ENCODE measurements at places on chromosomes 7 and 10.
A peak's percentile ranks its signal among the peaks of the same experiment; 100 is the strongest.

GRCh38 chr10:3217301-3217700 lies 44.7 kb upstream of the PITRM1 start:
- DNase-seq: no peak

DNA sequence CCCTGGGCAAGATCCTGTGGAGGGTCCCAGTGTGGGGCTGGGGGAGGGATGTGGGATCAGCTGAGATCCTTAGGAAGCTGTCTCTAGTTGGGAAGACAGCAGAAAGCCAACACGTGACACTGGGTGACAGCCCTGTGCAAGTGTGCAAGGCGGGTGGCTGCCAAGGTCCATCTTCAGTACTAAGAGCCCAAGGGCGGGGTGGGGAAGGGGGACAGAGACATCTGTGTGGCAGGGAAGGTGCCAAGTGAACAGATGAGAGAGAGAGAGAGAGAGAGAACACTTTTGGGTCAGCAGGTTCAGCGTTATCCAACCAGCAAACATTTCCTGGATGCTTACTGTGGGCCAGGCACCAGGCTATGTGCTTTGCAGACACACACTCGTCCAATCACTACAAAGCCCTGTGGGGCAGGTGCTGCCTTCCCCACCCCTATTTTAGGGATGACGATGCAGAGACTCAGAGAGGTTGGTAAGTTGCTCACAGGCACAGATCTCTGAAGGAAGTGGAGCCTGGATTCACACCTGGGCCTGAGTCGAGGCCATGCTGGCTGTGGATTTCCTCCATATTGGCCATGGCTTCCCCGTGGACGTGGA lies 135.7 kb downstream of the GRK5 start:
- no peak for DNase-seq

- DNase-seq: peak; percentile 56
These were observed 64.5 kb downstream of the MCMBP start for GRCh38 chr10:119807960-119808697.

DNA sequence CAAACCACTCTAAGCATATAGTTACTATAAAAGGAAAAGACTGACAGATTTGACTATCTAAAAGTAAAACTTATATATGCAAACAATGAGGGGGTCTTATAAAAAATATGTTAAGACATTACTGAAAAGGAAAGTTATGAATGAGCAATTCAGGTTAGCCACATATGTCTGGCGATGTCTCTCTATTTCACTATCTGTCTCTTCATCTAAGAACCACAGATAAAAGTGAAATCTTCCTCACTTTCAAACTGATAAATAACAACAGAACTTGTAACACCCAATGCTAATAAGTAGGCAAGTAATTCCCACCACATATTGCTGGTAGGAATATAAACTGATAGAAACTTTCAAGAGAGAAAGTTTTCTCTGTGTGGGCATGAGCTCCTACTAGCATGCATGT lies 138.2 kb downstream of the CHCHD3 start:
- DNase-seq: peak; percentile 31

GRCh38 chr7:101402081-101402779 lies 39.6 kb downstream of the COL26A1 start:
- no peak for DNase-seq

DNA sequence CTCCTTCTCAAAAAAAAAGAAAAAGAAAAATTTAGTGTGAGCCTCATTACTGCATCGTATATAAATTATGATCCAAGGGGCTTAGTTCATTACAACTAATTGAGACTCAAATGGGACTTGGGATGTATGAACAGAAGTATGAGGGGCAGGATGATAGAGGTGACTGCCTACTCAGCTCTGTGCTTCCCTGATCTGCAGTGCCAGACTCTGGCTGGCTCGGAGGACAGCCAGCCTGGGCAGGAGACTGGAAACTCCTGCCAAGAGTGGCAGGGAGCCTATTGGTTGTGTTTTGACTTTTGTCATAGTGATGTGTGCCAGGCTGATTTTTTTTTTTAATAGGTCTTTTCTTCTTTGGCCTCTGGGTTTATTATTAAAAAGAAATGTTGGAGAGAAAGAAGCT lies 73.8 kb upstream of the GTF2IRD1 start:
- no peak for DNase-seq

DNA sequence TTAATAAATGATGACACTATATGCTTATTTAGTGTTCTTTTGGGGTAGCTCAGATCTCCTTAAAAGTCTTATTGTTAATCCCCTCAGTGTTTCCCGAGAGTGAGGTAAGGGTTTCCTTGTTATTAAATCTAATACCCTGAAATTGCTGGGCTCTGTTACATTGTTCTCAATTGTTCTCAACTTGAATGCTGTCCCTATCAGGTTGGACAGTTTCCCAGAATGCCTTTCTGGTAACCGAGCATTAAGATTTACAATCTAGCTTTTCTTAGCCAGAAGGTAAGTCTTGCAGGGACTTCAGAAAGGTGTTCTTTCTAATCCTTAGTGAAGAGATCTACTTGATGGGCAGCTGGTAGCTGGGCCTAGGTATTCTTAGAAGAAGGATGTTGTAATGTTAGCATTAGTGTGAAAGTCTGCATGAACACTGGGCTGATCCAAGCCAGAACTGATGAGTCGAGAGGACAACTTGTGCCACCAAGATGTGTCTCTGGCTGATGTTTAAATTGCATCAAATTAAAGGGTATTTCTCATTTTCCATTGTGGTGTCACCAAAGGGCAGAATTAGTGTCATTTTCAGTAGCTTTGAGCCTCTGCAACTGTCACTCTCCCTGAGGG lies 89.9 kb downstream of the SND1 start:
- DNase-seq: no peak

DNA sequence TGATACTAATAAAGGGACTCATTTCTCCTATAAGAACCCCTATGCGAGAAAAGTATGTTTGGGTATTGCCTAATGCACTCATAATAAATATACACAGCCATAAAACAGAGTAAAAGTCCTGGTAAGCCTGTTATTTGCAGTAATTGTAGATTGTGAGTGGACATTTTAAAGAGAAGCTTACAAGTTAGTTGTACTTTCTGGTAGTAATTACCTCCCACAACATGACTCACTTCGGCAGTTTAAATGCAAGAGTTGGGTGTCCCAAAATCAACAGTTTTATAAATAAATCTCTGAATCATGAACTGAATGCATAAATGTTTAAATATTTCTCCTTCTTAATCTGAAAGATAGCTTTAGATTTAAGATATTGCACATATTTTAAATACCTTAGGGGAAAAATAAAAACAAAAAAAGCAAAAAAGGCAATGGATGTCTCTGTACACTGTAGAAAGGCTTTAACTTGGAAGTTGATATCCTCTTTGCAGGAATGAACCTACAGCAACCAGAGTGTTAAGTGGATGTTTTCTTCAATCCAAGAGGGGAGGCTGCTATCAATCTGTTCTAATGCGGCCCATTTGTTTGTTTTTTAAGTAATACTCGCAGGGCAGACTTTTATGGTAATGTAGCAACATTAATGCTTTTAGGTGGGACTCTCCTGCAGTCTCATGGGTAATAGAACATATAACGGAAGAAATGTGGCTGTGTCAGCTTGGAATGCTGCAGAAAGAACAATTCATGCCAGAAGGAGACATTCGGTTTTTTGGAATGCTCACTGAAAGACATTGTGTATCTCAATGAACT lies 57.3 kb upstream of the ZEB1 start:
- no peak for DNase-seq

DNA sequence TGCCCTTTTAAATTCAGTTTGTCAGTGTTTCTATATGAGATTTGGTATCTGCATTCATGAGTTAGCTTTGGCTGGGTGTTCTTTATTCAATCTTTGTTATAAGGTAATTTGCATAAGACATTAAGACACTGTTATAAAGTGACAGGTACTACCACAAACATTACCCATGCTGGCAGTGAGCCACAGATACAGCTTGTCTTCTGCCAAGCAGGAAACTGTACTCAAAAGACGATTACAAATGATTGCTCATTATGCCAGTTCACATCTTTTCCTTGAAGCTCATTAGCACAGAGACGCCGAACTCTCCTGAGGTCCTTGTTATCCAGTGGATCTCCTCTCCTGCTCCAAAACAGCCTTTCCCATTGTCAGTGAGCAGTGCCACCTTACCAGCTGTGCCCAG lies 30.4 kb downstream of the AMPH start:
- DNase-seq: no peak

- no peak for DNase-seq
These were observed 44.5 kb upstream of the MNX1 start for GRCh38 chr7:157054927-157055326.

DNA sequence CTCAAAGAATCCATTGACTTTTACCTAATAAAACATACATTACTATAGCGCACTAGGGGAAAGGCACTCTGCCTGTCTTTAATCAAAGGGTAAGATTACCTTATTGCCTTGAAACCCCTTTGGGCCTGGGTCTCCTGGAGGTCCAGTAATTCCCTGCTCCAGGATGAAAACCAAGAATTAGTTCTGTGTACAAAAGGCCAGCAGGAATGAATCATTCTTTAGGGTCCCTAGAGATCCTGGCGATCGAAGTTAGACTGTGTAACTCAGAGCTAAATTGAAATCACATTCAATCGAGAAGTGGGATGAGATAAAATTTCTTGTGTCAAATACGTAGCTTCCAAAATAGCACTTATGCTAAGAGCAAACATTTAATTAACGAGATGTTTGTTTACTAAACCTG lies 29.8 kb downstream of the COL28A1 start:
- no peak for DNase-seq

DNA sequence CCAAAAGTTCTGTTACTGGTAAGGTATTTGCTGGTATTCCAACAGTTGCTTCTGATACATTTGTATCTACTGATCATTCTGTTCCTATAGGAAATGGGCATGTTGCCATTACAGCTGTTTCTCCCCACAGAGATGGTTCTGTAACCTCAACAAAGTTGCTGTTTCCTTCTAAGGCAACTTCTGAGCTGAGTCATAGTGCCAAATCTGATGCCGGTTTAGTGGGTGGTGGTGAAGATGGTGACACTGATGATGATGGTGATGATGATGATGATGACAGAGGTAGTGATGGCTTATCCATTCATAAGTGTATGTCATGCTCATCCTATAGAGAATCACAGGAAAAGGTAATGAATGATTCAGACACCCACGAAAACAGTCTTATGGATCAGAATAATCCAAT lies 131.0 kb downstream of the AASS start:
- DNase-seq: peak; percentile 69

GRCh38 chr7:159025161-159025779 lies 119.4 kb downstream of the VIPR2 start:
- no peak for DNase-seq

DNA sequence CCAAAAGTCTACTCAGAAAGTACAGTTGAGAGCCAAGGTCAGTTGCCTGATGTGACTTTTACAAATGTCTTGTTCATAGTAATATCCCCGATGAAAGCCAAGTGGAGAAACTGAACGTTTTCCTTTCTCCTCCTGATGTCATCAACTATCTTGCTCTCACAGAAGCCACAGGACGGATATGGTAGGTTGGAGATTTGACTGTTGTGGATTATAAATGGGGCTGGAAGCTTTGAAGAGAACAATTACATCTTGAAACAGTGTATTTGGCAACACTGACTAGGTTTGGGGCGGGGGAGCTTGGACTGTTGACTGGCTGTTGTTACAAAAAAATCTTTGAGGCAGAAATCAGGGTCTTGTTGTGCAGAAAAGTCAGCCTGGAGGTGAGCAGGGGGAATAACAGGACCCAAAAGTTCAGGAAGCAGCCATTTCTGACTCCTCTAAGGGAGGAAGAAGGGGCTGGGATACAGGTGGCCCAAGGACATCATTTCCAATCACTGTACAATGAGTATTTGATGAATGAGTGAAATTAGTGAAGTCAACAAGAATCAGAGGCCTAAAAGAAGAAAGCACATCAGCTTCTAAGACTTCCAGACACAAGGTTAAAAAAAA lies 24.3 kb downstream of the PLEKHS1 start:
- no peak for DNase-seq

- no peak for DNase-seq
These were observed 819.6 kb upstream of the SORCS1 start for GRCh38 chr10:107984149-107984548.

- no peak for DNase-seq
These were observed 5.9 kb downstream of the MGMT start for GRCh38 chr10:129472696-129473555.

GRCh38 chr10:124227988-124228387 lies 134.6 kb upstream of the CHST15 start:
- no peak for DNase-seq

GRCh38 chr10:1601406-1601805 lies 135.9 kb downstream of the ADARB2 start:
- DNase-seq: no peak

GRCh38 chr10:132995909-132996602 lies 53.7 kb upstream of the CFAP46 start:
- no peak for DNase-seq

DNA sequence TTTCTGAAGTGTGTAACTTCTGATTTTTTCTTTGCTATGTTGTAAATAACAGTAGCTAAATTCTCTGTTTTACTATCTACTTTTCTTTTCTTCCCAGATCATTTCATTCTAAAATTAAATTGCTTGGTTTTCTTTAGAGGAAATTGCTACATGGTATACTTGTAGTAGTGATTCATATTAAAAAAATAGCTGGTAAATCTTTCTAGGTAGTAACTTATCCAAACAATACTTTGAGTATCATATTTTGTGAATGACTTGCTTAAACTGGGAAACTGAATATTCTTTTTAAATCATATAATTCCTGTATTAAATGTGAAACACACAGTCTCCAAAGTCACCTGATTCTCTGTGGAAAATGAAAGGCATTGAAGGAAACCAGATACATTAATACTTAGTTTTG lies 85.5 kb downstream of the ZNRF2 start:
- no peak for DNase-seq

DNA sequence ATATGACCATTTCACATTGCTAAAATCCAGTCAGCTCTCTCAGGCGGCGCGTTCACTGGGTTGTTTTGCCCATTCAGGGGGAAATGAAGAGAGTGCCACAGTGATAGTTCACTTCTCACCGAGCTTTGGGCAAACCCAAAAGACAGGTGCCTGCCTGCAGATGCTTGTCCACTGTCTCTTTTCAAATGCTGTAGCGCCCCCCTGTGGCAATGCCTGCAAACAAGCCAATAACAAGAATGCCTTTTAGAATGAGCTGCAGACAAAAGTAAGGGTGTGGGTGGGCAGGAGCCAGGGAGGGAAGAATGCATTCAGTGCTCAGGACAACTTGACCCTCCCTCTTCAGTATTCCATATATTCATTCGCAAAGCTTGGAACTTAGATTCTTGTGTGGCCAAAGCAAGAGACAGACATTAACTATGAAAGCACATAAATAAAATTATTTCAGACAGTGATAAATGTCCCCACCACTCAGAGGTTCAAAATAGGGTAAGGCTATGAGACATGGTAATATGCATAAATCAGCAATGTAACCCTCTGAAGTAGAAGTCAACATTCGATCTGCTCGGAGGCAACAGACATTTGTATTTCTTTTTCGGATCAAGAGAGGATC lies 86.9 kb downstream of the JAZF1 start:
- DNase-seq: peak; percentile 74

- DNase-seq: no peak
These were observed 17.6 kb downstream of the PLAC9 start for GRCh38 chr10:80150172-80150571.

GRCh38 chr10:110414548-110415309 lies 83.0 kb upstream of the DUSP5 start:
- peak; percentile 97 for DNase-seq

DNA sequence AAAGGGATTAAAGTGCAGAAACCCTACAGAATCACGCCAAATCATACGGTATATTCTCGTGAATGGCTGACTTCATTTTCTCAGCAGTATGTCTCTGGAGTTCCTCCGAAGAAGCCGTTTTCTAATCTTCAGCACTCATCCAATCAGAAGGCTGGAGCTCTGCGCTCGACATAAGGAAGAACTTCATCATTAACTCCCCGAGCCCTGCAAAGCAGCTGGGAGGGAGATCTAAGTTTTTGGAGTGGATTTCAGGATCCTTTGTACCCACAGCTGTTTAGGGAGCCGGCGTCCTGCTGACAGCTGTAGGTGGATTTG lies 40.7 kb upstream of the SDK1 start:
- DNase-seq: no peak
